ENCODE measurements at places on chromosomes 5 and 9.

GRCh38 chr5:52727576-52727975, 60.1 kb upstream of the ITGA1 start:
- DNase-seq = peak; percentile 73

- DNase-seq = no peak
These were observed 52.5 kb upstream of the RPS23 start for GRCh38 chr5:82330530-82331270.

DNA sequence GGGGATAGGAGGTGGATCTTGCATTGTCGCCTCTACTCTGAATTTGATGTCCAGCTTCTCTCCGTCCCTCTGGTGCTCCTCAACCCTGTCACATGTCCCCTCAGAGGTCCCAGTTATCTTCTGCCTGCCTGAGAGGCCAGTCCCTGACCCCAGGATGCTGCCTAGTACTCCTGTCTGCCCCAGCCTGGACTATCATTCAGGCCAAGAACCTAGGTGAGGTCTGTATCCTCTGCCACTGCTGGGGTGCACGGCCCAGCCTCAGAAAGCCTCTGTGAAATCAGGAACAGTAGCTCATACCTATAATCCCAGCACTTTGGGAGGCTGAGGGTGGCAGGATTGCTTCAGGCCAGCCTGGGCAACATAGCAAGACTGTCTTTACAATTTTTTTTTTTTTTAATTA, 8.6 kb downstream of the SPINK4 start:
- DNase-seq = no peak

DNA sequence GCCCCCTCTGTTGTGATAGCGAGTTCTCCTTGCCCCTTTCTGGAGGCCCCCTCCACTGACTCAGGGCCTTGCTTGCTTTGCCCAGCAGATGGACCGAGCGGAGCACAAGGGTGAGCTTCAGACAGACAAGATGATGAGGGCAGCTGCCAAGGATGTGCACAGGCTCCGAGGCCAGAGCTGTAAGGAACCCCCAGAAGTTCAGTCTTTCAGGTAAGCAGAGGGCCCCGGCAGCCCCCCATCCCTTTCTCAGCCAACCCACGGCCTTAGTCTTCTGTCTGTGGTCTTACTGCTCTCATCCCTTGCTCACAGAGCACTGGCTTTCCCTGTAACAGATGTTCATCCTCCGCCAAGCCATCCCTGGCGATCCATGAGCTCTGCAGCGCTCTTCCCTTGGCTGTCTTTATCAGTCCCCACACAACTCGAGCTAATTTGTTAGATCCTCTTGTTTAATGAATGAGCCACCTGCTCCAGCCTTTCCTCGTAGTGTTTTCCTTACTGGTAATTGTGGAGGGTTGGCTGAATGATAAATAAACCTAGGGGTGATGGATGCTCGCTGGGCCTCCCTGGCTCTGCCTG, 18.4 kb upstream of the RARS1 start:
- DNase-seq = no peak

DNA sequence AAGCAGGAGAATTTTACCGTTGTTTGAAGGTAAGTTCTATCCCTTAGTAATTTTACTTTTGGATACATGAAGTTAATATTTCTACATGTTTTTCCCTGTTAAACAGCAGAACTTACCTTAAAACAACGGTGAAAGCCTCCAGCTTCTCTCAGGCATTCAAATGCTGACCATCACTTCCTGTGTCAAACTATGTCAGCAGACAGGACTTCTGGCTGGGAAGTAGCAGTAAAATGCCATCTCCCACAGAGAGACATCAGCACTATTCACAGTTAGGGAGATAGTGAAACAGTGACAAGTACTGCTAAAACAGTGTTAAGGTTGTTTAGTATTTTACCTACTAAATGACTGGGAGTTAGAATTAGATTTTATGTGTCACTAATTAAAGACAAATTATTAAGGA, 34.2 kb upstream of the GOLGA1 start:
- peak; percentile 30 for DNase-seq

GRCh38 chr5:132417889-132418485, 48.5 kb downstream of the SLC22A5 start:
- DNase-seq = no peak

- peak; percentile 33 for DNase-seq
These were observed 791 bp downstream of the SLC2A8 start for GRCh38 chr9:127397646-127398274.

- DNase-seq = no peak
These were observed 27.9 kb downstream of the IPPK start for GRCh38 chr9:92642041-92642451.

- DNase-seq = no peak
These were observed 8.5 kb downstream of the NOP16 start for GRCh38 chr5:176379881-176380280.

All from IMR-90 (cell line).